ENCODE measurements at places on chromosomes 1 and 21. TPM values are rescaled to one million over a fixed set of nuclear protein-coding genes. Genes with fewer than 3 reads are reported as not detected.

Gene ACKR1
- total RNA-seq, result 5.2 TPM

Gene CYP4A22
- total RNA-seq, result not detected

Gene ATP6V1G3
- not detected for total RNA-seq

Gene VWA1
- 136 TPM for total RNA-seq

Gene KHDRBS1
- 41.1 TPM for total RNA-seq

Gene IER5
- total RNA-seq, result 3.3 TPM

Gene TNFRSF18
- total RNA-seq, result 0.34 TPM

Gene PAX7
- not detected for total RNA-seq

Gene PGLYRP3
- total RNA-seq, result not detected

Gene RNU1-4
- total RNA-seq, result 4,050 TPM

Gene FOXD3
- total RNA-seq, result 0.09 TPM

Data from pancreas (tissue), 10 donors.